ENCODE measurements at places on chromosomes 7 and 10. TPM values are rescaled to one million over a fixed set of nuclear protein-coding genes. Genes with fewer than 3 reads are reported as not detected.

HMX3 gene
- polyA plus RNA-seq, result 1.5 TPM

TAS2R5 gene
- polyA plus RNA-seq, result 6.6 TPM

PRKG1 gene
- polyA plus RNA-seq, result 12.0 TPM

EIF5AL1 gene
- 0.39 TPM for polyA plus RNA-seq

GRCh38 chr10:110134917-110135316 lies 72.5 kb upstream of the MXI1 start:
- no peak for DNase-seq

- DNase-seq, result no peak
These were observed 95.7 kb downstream of the PKD1L1 start for GRCh38 chr7:47852330-47853245.

- DNase-seq, result no peak
These were observed 48.8 kb upstream of the CARD11 start for GRCh38 chr7:3092468-3092867.

- DNase-seq, result no peak
These were observed 816.4 kb downstream of the GRM8 start for GRCh38 chr7:126436213-126436868.

DNA sequence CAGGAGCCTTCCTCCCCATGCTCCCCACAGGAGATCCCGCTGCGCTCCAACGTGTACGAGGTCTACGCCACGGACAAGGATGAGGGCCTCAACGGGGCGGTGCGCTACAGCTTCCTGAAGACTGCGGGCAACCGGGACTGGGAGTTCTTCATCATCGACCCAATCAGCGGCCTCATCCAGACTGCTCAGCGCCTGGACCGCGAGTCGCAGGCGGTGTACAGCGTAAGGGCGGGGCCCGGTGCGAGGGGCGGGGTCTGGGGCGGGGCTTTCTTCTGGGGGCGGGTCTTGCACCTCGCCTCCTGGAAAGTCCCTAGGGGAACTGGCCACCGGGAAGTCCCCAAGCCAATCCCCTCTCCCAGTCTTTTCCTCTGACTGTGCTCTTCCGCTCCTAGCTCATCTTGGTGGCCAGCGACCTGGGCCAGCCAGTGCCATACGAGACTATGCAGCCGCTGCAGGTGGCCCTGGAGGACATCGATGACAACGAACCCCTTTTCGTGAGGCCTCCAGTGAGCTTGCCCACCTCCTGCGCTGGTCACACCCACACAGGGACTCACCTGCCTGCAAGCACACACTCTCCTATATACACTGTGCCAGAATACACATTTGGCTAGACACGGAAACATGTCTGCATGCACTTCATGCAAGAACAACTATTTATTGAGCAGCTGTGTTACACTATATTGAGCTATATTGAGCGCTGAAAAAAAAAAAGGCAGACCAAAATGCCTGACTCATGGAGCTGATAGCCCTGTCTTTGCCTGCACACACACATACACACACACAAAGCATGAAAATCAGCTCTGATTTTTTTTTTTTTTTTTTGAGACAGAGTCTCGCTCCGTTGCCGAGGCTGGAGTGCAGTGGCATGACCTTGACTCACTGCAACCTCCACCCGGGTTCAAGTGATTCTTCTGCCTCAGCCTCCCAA lies 32.7 kb upstream of the VSIR start:
- DNase-seq, result peak; percentile 56

GRCh38 chr10:90047243-90047729 lies 345.9 kb downstream of the KIF20B start:
- no peak for DNase-seq

DNA sequence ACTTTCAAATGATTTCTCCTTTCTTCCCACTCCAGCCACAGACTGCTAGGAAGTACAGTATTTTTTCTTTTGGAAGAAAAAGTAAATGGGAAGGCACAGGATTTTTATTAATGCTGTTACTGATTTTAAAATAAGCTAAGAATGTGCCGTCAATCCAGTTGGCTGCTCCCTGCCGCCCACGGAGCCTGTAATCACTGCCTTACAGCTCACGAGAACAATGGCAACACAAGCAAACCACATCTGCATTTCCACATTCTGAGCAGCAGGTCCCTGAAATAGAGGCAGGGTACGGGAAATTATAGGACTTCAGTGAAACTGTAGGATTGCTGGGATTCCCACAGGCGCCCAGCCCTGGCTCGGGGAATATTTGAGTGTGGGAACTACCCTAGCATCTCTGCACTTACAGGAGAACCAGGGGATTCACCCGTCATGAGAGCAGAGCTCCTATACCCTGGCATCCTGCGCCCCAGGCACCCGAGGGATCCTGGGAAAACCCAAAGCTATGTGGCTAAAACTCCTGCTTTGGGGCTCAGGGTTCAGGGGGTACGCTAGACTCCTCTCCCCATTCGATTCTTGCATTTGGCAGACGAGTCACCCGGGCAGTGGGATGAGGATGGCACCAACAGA lies 72.9 kb upstream of the TNS3 start:
- no peak for DNase-seq

- DNase-seq, result peak; percentile 42
These were observed 220.0 kb downstream of the LRMDA start for GRCh38 chr10:75651417-75651816.

GRCh38 chr7:137454246-137454724 lies 110.8 kb upstream of the PTN start:
- no peak for DNase-seq

All from large intestine (tissue), 12 donors.